ENCODE measurements at places on chromosomes 12 and 14.

GRCh38 chr14:102375119-102375518 lies 12.4 kb downstream of the TECPR2 start:
- no peak for DNase-seq

- DNase-seq, result no peak
Observed at GRCh38 chr14:24113379-24113800, 1.2 kb upstream of the DCAF11 start.

- no peak for DNase-seq
Observed at GRCh38 chr12:124130691-124131591, 157.9 kb downstream of the ZNF664 start.

DNA sequence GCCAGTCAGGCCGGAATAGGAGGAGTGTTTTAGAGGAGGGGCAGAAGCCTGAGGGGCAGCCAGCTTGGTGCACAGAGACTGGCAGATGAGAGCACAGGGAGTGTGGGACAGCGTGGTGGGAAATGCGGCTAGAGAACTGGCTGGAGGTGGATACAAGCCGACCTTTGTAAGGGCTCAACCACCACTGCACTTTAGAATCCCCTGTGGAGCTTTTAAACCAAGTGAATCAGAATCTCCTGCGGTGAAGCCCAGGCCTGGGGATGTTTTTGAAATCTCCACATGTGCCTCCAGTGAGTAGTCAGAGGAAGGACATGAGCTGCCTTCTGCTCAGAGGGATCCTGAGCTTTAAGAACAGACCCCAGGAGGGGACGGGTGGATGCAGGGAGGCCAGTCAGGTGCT lies 10.9 kb upstream of the PCED1B start:
- DNase-seq, result no peak

DNA sequence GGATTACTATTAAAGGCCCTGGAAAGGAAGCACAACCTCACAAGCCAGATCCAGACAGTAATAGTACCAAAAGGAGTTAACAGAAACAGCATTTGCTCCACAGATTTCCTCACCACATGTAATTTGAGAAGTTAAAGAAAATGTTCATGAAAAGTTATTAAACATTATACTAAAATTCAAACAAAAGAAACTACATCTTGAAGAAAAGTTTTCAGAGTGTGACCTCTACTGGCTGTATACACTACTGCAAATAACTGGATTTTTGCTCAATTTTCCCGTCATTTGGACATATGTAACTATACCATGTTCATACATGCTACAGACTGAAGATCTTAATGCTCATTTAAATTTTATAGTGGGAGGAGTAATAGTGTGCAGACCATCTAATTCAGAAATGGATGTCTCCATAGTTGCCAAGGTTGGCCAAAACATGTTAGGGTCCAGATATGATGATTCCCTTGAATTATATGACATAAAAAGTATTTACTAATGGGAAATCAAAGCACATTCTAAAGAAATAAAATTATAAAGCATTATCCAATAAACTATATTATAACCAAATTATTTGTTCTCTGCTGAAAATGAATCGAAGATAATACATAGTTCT lies 5.6 kb downstream of the KRR1 start:
- peak; percentile 26 for DNase-seq

DNA sequence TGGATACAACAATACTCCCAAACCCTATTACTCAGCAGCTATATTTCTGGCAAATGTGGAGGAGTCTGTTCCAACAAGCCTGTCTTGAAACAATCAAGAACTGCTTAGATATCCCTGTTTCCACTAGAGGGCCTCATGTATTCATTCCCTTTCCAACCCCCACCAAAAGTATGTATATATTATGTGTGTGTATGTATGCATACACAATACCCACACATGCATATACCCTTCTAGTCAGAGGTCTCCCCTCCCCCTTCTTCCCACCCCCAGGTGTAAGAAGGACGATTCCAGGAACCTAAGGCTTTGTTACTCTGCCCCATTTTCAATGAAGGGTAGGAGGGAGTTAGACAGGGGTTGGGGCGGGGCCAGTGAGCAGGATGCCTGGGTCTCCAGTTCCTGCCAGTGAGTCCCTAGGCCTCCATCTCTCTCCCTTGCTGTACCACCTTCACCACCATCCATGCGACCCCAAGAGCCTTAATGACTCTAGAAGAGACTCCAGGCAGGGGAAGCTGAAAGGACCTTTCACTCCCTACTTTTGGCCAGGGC lies at the start of gene DGKA:
Gene DGKA, plus strand, starts transcription at position 392 of the 546 bp plus-strand sequence. CDS start 5,342 bp downstream, outside the sequence.
- peak; percentile 90 for DNase-seq

GRCh38 chr12:27305673-27306456 lies 26.8 kb upstream of the BMAL2 start:
- no peak for DNase-seq

- no peak for DNase-seq
Observed at GRCh38 chr12:112713471-112713870, 78.1 kb upstream of the RPH3A start.

GRCh38 chr12:99334285-99335056 lies 313.1 kb upstream of the GARIN6 start:
- DNase-seq, result no peak

GRCh38 chr12:40515041-40515816 lies 177.0 kb upstream of the CNTN1 start:
- DNase-seq, result no peak

GRCh38 chr14:61330511-61330910 lies 9.1 kb downstream of the PRKCH start:
- no peak for DNase-seq

- peak; percentile 20 for DNase-seq
Observed at GRCh38 chr14:60722357-60723115, 1.6 kb downstream of the SIX4 start.

GRCh38 chr14:52888159-52888558 lies 62.7 kb downstream of the FERMT2 start:
- no peak for DNase-seq

- no peak for DNase-seq
Observed at GRCh38 chr14:69561893-69562292, 12.8 kb downstream of the CCDC177 start.

GRCh38 chr12:93663006-93663728 lies 14.0 kb upstream of the CRADD start:
- no peak for DNase-seq

DNA sequence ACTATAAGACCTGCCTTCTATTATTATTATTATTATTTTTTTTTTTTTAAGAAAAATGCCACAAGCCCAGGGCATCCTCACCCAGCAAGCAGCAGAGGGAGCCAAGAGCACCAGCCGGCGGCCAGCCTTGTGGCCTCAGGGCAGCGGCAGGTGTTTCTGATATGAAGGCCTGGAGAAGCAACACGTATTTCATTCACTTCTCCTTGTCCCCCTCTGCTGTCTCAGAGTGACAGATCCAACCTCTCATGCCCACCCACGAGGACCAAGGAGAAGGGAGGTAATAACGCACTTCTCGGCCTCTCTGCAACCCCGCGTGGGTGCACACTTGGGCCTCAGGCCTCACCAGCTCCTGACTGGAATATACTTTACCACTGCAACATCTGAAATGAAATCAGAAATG lies 25.4 kb downstream of the CDC42BPB start:
- no peak for DNase-seq
